ENCODE measurements at places on chromosomes 5 and 9.

GRCh38 chr9:134575103-134575900, 66.3 kb upstream of the COL5A1 start:
- DNase-seq = no peak

DNA sequence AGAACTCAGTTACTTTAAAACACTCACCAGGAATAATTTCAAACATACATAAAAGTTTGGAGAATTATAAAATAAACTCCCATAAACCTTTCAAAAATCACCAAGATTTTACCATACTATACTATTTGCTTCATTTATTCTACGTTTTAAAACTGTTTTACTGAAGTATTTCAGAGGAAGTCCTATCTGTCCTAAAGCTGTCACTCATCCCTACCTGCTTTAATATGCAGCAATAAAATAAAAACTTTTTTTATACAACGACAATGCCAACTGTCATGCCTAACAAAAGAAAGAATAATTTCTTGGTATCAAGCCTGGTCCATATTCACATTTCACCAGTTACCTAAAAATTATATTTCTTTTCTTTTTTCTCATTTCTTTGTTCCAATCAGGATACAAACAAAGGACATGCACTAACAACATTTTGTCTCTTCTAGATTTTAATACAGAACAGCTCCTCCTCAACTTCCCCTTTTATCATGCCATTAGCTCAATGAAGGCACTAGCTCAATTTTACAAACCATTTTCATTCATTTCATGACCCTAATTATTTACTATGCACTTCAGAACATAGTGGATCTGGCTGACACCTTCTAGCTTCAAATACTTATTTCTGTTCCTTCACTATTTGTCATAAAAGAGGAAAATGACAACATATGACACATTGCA, 135.2 kb downstream of the GNAQ start:
- DNase-seq = no peak

DNA sequence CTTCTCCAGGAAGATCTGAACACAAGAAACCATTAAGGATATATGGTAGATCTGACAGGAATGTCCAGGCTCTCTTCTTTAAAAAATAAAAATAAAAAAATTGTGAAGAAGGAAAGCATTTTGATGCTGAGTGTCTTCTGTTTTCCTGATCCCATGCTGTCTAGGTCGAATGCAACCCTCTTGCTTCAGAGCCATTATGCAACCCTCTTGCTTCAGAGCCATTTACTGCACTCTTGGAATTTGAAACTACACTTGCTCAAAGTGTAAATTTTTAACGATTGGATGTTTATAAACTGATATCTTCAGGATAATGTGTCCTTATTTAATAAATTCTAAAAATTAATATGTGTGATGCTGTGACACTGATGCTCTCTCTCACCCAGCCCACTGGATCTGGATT, 505.1 kb downstream of the DNAH5 start:
- no peak for DNase-seq

GRCh38 chr5:9789777-9790176, 159.6 kb upstream of the TAS2R1 start:
- DNase-seq = peak; percentile 1

- no peak for DNase-seq
Observed at GRCh38 chr9:98457726-98458370, 202.4 kb upstream of the TBC1D2 start.

GRCh38 chr5:155905364-155905763, 421.6 kb upstream of the SGCD start:
- DNase-seq = no peak

DNA sequence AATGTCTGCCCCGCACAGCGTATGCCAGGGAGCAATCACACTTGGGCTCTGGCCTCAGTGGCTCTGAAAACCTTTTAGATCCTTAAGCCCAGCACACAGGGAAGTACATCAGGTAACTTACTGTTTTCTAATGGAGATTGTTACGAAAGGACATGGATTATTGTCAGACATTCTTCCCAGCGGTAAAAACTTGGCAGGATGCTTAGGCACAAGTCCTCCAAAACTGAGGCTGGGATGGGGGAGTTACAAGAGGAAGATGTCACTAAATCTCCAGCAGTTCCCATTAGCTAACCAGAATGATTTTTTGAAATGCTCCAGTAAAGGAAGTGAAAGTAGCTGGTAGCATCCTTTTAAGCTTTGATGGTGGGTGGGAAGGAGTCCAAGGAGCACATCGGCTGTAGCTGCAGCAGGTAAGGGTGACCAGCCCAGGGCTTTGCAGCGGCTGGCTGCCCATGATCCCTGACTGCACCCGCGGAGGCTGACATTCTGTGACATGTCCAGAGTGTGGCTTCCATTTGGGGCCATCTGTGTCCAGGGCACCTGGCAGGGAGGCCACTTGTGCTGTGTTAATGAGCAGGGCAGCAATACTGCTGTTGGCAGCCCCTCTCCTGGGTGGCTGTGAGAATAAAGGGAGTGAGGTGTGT, 165.8 kb downstream of the GADD45G start:
- DNase-seq = peak; percentile 32

GRCh38 chr9:133878402-133878801, 113.7 kb downstream of the VAV2 start:
- no peak for DNase-seq

DNA sequence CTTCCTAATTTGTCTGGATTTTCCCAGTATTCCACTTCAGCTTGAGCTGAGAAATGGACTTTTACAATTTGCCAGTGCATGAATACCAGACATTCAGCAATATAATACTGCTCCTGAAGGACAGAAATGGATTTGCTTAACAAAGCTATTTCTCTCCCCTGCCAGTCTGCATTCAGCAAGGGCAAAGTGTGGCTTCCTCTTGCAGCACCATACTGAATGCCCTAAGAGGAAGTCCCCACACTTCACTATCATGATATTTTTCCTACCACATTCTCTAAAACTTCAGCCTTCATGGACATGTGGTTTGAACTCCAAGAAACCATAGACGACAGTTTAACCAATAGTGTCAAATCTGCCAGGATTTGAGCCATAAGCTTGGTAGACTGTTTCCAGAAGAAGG, 19.8 kb upstream of the TLE4 start:
- DNase-seq = no peak

DNA sequence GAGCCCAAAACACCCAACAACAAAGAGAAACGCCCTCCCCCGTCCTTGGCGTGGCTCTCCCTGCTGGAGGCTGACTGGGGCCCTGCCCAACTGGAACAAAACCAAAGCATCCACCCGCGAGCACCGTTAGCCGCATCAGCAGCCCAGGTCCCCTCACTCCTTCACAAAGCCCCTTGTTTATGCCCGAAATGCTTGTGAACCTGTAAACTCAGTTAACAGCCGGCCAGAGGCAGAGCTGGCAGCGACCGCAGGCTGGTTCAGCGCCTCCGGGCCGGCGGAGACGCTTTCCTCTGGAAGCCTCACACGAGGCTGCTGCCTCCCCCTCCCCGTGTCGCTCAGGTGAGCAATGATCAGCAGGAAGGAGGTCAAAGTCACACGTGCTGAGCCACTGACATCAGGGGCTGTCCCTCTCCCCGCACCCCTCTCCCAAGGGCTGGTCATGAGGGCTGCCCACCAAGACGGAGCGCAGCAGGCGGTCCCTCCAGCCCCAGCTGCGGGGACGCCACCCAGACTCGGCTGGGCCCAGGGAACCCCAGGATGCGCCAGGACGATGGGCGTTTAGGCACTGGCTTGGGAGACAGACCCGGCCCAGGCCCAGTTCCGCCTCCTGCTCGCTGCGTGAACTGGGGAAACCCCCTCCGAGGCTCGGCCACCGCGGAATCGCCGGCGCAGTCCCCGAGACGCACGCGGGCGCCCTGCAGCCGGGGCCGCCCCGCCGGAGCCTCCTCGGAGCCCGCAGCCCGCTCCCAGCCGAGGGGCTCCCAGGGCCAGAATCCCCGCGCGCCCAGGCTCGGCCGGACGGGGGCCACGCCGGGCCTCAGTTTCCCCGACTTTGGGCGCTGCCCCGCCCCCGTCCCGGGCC, 563 bp downstream of the SNAPC4 start:
- no peak for DNase-seq

- no peak for DNase-seq
Observed at GRCh38 chr9:91536211-91536691, 112.6 kb upstream of the NFIL3 start.

- no peak for DNase-seq
Observed at GRCh38 chr9:135945969-135946368, 15.2 kb downstream of the UBAC1 start.

DNA sequence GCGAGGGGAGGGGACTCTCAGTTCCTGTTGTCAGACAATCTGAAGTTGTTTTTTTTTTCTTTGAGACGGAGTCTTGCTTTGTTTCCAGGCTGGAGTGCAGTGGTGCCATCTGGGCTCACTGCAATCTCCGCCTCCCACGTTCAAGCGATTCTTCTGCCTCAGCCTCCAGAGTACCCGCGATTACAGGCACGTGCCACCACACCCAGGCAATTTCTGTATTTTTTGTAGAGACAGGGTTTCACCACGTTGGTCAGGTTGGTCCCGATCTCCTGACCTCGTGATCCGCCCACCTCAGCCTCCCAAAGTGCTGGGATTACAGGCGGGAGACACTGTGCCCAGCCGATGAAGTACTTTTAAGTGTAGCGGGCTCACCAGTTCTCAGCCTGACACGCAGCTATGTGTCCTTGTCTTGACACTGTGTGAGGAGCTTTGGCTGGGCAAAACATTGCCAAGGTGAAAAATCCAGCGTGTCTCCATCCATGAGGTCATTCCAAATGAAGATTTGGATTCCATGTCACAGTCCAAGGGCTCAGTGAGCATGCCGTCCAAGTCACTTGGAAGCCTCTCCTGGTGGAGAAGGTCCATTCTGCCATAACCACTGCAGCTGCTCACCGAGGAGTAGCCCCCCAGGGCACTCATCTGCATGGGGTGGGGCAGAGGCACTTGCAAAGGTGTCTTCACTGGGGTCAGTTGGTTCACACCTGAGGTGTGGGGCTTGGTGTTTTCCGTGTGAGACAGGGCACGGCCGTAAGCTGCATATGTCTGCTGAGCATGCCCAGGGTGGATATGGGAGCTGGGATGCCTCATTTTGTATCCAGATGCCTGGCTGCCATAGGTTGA, 32.0 kb downstream of the OR2V1 start:
- no peak for DNase-seq

- DNase-seq = no peak
Observed at GRCh38 chr9:33112094-33112493, 35.6 kb upstream of the SMU1 start.

DNA sequence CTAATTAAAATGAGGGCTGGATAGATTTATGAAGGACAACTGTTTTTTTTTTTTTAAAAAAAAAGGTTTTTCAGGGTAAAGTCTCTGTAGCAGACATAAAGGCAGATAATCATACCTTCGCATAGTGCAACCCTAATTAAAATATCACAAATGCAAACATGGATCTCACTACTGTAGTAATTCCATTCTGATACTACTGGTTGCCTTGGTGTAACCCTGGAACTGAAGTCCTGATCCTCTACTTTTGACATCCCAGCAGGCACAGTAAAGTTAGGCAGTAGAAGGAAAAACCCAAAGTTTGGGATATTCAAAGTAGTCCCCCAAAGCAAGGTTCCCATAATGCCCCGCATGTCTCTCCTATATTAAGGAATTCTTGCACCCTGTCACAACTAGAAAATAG, 19.6 kb downstream of the RFX3 start:
- no peak for DNase-seq

GRCh38 chr5:91586232-91586631, 203.1 kb upstream of the ARRDC3 start:
- DNase-seq = peak; percentile 17

GRCh38 chr5:55096182-55096581, 6.3 kb upstream of the GZMA start:
- no peak for DNase-seq

GRCh38 chr9:94167376-94167890, 83.2 kb downstream of the PTPDC1 start:
- no peak for DNase-seq

DNA sequence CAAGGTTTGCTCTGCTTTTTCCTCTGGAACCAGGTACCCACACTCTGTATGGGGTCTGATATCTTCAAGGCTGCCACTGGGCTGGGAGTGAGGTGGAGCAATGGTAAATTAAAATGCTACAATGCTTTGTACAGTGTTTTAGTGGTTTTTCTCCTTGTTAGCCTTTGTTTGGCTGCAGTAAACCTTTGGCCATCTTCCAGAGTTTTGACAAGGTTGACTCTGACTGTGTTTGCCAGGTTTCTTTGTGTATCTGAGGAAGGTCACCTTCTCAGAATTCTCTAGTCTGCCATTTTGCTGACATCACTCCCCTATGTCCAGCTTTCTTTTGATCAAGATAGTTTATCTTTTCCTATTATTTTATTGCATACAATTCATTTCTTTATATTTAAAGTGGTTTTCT, 11.2 kb downstream of the SPATA31D1 start:
- peak; percentile 76 for DNase-seq

GRCh38 chr9:136700959-136701667, 11.3 kb upstream of the DIPK1B start:
- DNase-seq = no peak

GRCh38 chr5:79086116-79086515, 16.5 kb downstream of the BHMT2 start:
- no peak for DNase-seq

- DNase-seq = no peak
Observed at GRCh38 chr5:148663509-148663908, 9.2 kb upstream of the HTR4 start.

- no peak for DNase-seq
Observed at GRCh38 chr5:88888848-88889188, 5.8 kb upstream of the MEF2C start.

GRCh38 chr9:69673311-69673640, 1.1 kb upstream of the APBA1 start:
- DNase-seq = no peak

DNA sequence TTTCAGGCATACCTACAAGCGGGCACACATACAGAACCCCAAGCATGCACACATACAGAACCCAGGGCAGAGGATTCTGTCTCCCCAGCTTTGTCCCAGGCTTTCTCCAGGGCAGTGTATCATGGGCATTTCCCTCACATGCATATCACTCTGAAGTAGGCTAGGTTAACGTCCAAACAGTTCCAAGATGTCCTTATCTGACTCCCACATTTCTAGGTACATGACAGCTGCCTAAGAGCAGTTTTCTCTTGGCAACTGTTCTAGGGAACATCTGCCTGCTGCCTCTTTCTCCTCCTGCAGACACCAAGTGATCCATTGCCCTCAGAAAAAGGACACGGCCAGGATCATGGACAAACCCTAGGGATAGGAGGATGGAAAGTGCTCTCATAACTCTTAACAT, 84.9 kb upstream of the NR3C1 start:
- DNase-seq = no peak

DNA sequence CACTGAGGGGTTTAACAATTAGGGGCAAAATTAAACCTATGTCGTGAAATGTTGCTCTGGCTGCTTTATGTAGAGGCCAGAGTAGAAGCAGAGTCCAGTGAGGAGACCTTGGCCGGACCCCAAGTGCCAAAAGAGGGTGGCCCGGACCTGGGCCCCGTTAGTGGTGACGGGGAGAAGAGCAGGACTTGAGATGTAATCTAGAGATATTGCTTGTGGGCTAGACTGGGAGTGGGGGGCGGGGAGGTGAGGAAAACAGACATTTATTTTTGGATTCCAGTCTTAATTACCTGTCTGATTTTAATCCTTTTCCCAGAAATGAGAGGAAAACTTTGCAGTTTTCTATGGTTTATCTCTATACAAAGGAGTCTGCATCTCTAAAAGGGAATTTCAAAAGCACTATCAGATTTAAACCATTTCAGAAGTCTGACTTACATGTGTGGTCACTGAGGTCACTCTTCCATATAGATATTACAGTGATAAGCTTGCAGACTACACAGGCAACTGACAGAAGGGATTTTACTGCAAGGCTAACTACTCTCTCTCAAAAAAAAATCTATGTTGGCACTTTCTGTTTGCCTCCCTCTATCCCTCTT, 108.1 kb downstream of the MED27 start:
- no peak for DNase-seq

Measured in NCI-H2029 (cell line).